ENCODE measurements at places on chromosomes 1 and 21.

- no peak for DNase-seq
These were observed 38.8 kb downstream of the ZBTB17 start for GRCh38 chr1:15937146-15937545.

DNA sequence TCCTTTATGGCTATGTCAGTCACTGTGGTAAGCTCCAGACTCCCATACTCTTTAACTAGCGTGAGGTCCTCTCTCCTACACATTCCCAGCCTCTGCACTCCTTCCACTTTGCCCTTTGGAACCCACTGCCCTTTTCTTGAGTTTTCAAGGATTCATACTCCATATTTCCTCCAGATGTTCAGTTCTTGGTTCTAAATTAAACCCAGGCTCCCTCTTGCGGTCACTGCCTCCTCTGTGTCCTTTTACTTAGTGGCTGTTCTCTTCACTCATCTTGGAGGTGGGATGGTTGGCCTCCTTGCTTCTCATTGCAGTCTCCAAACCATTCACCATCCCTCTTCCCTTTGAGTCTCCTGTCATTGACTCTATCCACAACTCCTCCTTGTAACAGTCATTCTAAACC is 208.1 kb downstream of the TGFB2 start:
- DNase-seq = peak; percentile 64

DNA sequence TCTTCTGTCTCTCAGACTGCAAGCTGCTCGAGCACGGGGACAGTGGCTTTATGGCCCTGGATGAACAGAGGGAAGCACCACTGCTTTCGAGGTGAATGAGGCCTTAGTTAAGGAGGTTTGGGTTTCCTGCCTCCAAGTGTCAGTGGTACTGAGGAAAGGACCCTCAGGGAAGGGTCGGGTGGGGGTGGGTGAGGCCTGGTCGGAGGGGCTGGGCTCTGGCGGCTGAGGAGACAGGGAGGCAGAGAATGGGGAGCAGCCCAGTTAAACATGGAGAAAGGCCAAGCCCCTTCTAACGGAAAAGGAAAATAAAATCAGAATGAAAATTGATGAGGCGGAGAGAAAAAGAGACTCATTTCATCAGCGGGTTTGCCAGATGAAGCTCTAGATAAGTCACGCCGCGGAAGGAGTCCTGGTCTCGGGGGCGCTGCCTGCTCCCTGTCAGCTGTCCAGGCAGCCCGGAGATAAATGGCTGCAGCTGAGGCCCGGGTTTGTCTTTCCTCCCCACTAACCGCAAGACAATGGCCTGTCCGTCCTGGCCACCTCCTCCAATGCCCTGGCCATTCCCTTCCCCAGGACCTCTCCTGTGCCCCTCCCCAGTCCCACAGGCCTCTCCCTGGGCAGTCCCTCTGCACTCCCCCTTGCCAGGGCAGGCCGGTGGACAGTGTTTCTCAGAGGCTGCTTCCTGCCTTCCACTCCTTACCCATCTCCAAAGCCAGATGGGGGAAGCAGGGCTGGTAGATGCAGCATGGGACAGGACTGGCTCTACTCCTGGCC is 55.2 kb downstream of the LRRN2 start:
- DNase-seq = no peak

DNA sequence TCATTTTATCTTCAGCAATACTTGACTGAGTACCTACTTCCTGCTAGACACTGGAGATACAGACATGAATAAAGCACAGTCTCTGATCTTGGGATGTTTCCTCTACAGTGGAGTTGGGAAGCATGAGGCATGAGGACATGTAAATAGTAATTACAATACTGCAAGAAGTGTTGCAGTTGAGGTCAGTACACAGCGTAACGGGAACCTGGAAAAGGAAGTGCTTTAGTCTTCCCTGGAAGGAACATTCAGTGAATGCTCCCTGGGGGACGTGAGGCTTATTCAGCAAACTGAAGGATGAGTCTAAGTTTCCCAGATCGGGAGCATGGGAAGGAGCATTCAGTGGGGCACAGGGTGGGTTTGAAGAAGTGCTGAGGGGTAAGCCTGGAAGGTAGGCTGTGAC is 112.4 kb downstream of the PIK3R3 start:
- DNase-seq = no peak

DNA sequence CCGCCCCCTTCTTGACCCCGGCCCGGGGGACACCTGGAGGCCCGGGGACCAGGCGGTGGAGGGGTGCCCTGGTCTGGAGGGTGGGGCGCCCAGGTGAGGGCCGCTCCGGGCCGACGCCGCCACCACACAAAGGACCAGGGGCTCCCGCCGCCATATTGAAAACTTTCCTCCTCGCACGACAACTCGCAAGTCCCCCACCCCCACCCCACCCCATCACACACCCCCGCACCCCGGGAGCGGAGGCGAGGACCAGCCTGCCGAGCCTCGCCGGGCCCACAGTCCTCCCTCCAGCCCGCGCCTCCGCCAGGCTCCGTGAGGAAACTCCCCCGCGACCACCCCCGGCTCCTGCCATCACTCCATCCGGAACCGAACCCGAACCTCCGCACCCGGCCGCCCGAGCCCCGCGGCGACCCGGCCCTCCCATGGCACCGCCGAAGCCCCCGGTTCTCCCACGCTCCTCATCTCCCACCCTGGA is 733 bp downstream of the KDM5B start:
- DNase-seq = peak; percentile 64

GRCh38 chr1:31648641-31649357 is 4.1 kb upstream of the PEF1 start:
- no peak for DNase-seq

DNA sequence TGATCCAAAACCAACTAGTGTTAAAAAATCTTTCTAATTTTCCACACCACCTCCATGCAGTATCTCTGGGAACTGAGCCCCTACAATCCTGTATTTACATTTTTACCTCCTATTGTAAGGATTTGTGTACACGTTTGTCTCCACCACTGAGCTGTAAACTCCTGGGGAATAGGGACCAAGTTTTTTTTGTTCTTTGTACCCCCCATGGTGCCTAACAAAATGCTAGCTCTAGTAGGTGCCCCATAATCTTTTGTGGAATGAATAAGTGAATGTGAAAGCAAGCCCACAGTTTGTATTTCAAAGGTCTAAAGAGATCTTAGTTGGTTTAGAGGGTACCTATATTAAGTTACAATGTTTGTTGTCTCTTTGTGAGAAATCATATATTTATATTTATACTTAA is 879 bp upstream of the WLS start:
- no peak for DNase-seq

GRCh38 chr1:112027696-112028095 is 38.2 kb upstream of the KCND3 start:
- DNase-seq = no peak

DNA sequence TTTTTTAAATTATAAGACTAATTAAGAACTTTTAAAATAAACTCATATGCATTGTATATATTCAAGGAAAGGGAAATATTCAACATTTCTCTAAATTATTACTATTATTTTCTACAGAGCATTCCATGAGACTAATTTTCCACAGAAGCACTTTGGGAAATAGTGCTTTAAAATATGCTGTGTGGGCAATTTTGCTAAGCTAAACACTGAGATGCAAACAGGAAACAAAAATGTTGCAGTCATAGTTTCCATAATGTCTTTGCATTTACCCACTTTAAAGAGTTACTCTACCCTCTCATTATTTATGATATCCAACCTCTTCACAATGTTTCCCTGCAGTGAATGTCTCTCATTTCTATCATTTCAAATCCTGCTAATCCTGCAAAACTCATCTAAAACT is 269.6 kb upstream of the BEND5 start:
- no peak for DNase-seq

- no peak for DNase-seq
These were observed 1.7 kb downstream of the SEMA6C start for GRCh38 chr1:151144474-151145303.

DNA sequence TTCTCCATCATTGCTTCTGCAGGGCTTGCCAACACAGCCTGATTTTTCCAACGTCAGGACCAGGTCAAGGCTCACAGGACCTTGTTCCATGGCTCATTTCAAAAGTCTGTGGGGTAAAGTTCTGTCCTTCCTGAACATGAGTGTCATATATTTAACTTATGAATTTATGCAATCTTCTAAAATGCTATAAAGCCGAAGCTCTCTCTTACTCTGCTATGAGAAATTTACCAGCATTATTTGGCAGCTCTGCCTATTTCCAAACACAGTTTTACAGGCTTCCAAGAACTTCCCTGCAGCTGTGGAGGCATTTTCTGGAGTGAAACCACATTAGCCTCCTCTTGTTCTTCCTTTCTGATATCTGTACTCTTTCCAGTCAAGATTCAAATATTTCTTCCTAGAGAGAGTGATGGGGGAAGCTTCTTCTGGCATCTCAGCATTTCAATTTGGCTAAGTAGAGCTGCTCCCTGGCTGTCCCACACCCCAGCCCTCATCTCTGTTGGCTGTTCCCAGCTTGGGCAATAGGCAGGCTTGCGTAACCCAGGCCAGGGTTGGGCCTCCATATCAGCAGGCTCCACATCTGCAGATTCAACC is 15.6 kb upstream of the HMGCS2 start:
- no peak for DNase-seq

DNA sequence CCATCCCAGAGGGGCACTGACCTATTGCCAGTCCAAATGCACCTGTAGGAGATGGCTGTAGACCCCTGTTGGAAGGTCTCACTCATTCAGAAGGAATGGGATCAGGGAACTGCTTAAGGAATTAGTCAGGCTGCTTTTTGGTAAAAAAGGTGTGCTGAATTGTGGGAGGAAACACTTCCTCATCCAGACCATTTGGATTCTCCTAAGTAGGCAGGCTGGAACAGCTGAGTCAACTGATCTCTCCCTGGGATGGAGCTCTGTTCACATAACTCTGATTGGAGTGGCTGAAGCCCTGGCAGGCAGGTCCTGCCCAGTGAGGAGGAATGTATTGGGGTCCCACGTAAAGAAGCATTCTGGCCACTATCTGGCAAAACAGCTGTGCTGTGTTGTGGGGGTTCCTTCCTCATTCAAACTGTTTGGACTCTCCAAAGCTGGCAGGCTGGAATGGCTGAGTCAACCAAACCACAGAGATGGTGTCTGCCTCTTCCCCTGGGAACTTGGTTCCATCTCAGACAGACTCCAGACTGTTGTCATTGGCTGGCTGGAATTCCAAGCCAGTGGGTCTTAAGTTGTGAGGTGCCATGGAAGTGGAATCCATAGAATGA is 70.7 kb upstream of the PDC start:
- peak; percentile 68 for DNase-seq

- peak; percentile 80 for DNase-seq
These were observed 98.4 kb downstream of the EBNA1BP2 start for GRCh38 chr1:43073490-43074230.

GRCh38 chr1:196209265-196209664 is 399.0 kb downstream of the KCNT2 start:
- DNase-seq = no peak

GRCh38 chr1:174262349-174263241 is 103.3 kb downstream of the RABGAP1L start:
- peak; percentile 68 for DNase-seq

GRCh38 chr1:118918230-118918939 is 69.8 kb downstream of the TBX15 start:
- DNase-seq = no peak

- peak; percentile 74 for DNase-seq
These were observed 79.9 kb downstream of the MORN1 start for GRCh38 chr1:2311184-2312032.

- DNase-seq = peak; percentile 29
These were observed 14.3 kb upstream of the EDN2 start for GRCh38 chr1:41498804-41499203.

DNA sequence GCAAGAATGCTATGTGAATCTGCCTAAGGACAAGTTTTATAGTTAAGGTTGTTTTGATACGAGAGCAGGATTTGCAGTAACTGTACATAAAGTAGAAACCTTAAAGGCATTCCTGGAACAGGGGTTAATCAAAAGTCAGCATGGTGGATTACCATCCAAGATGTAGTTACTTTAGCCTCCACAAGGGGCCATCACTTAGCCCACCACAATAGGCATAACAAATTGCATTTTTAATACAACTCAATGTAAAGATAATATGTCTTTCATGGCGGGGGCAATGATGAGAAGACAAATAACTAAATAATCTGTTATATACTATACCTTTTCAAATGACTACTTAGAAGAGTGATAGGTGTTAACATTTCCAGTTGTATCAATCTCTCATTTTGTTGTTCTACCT is 611.2 kb upstream of the ADGRL4 start:
- DNase-seq = peak; percentile 8

- no peak for DNase-seq
These were observed 43.3 kb downstream of the FAAP20 start for GRCh38 chr1:2151252-2151651.
